ENCODE measurements at places on chromosomes 3 and 15. TPM values are rescaled to one million over a fixed set of nuclear protein-coding genes. Genes with fewer than 3 reads are reported as not detected.

DNA sequence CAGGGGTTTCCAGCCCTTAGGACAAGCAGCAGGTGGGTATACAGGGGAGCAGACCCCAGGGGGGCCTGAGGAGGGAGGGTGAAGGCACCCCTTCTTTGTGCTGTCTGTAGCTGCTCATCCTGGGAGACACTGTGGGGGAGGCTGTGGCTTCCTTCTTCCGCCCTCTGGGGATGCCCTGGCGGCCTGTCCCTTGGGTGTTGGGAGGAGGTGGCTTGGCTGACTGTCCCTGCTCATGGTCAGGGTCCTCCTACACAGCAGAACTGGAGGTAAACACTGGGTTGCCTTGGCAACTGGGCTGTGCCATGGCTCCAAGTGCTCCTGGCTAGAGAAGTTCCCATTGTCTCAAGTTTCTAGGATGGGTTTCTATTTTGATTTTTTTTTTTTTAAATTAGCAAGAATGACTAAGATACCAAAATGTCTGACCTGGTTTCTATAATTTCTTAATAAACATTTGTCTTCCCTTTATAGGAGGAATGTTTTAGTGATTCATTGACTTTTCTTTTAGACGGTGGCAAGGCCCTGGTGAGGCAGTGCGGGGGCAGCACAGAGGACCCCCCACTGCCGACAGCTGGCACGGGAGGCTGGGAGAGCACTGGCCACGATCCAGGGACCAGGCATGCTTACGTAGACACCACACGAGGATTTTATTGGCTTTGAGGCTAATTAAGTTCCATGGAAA is 12.4 kb downstream of the KLF13 start:
- no peak for DNase-seq

- peak; percentile 79 for DNase-seq
Measured at GRCh38 chr3:126202276-126202675, 21.9 kb upstream of the ALDH1L1 start.

DNA sequence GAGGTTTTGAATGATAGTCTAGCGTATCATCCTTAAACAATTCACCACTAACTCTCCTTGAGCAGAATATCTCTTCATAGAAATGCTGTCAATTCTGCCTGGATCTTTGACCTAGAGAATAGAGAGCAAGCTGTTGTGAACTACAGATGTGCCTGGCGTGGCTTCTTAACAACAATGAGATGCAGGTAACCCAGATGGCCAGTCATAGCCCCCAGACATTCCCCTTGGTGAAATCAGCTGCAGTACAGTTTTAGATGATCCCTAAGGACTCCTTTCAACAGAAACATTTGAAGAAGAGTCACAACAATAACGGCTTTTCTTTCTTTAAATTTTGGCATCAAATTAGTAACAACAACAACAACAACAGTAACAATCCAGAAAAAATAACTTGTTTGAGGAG is 1041.3 kb downstream of the ROBO1 start:
- DNase-seq: no peak

Gene GFM1
- total RNA-seq: 80.0 TPM

DNA sequence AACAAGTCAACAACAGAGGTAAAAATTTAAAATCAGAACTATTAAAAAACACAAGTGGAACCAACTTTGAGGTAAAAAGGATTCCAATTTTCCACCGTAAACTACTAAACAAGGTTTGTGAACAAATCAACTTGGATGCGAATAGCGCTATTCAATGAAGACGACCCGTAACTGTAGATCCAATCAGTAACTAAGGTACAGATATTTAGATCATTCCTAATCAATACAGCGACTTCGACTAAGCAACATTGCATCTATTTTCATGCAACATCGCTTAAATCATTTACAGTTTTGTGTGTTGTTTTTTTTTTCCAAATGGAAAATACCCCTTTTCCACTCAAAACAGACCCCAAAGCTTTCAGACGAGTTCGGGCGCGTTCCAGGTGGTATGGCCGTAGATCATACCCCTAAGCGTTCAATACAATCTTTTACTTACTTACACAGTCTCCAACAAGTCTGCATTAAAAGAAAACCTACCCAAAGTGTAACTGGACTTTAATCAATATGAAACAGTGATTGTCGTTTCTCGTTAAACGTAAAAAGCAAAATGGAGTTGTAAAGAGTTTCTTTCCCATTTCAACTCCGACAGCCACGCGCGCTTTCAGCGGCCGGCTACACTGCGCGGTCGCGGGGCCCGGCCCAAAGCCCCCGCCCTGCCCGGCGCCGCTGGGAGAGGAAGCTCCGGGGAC is 786 bp downstream of the RHOA start:
- no peak for DNase-seq

DNA sequence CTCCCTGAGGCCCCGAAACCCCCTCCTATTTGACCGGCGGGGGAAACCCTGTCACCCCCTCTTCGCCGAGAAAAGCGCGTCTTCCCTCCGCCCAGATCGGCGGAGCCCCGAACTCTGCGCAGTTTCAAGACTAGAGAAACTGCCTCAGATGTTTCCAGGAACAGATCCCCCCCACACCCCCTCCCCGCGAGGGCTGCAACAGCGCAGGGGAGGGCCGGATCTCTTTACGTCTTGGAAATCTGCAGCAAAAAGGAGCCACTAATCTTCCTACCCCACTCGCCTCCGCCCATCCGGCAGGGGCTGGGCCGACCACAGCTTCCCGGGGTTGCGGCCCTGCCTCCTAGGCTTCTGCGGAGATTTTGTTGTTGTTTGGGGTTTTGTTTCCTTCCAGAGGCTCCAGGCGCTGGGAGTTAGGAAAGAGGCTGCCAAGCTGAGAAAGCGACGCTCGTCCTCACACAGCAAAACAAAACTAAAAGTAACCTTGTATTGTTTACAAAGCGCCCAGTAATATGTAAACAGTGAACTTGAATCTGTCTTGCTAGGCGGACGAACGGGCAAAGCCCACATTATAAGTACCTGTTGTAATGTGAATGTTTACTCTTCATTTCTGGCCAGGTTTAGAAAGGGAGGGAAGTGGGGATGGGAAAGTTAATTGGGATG is 2.2 kb downstream of the FOXB1 start:
- no peak for DNase-seq

DNA sequence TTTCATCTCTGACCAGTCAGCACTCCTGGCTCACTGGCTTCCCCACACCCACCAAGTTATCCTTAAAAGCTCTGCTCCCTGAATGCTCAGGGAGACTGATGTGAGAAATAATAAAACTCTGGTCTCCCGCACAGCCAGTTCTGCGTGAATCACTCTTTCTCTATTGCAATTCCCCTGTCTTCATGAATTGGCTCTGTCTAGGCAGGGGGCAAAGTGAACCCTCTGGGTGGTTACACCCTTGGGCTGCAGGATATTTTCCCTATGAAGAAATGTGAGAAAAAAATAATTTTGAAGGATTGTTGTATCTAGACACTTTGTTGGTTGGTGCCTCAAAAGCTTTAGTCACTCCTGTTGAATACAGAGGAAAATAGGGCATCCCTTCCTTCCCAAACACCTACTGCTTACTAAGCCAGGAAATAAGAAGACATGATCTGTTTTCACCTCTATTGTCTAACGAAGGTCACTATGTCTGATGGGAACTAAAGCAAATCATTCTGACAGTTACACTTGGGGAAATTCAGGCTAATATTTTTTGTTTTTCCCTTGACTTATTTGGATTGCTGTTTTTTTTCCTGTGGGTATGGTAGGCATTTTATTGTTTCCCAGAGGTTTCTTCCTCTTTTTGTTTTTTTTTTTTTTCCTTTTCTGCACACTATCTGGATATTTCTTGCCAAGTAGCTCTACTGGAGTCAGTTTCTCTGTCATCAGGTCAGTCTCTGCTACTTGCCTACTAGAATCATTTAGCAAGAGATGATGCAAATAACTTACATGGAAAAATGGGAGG is 15.3 kb upstream of the TNFSF10 start:
- no peak for DNase-seq

DNA sequence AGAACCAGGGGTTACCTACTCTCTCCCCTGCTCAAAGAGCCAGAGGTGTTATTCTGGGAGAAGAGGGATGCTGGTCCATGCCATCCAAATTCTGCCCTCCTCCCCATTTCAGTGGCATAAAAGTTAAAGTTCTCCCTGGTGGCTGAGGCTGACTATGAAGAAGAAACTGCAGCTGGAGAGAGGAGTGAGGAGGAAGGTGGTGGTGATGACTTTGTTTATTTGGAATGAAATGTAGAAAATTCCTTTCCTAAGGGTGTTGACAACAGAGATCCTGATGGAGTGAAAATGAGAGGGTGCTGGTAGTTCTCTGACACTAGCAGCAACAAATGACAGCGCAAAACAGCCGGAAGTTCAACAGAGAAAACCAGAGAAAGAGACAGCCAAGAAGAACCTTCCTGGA is 100.4 kb downstream of the PCCB start:
- no peak for DNase-seq

Gene LRRIQ4
- 1.3 TPM for total RNA-seq

Gene SH2D7
- total RNA-seq: not detected

Gene ZNF385D
- 99.6 TPM for total RNA-seq

- DNase-seq: no peak
Measured at GRCh38 chr15:97976766-97977503, 16.4 kb downstream of the ARRDC4 start.

DNA sequence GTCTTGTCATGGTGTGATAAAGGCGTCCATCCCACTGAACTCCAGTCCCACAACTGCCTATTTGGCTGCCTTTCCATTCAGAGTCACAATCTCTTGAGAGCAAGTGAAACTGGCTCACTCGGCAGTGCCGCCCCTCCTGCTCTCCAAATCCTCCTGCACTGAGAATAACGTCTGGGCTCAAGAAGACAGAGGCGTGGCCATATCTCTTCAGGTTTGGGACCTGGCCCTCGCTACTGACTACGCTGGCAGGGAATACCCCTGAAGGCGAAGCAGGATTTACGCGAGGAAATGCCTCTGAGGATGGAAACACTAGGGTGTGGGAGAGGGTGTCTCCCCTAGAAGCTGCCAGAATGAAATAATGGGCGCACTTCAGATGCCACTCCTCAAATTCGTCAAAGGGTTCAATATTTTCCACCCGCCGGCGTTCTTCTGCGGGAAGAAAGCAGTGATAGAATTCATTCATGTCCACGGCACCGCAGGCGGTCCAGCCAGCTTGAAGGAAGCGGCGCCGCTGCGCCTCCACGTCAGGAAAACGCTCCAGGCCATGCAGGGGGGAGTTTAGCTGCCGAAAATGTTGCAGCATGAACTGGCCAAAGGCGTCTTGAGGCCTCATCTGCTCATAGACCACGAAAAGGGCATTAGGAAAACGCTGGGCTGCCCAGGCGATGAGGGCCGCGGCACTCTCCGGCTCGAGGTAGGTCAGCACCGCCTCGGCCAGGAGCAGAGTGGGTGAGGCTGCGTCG is 985 bp downstream of the LCMT2 start:
- peak; percentile 39 for DNase-seq

Gene WWTR1
- total RNA-seq: 11.8 TPM

GRCh38 chr3:148880681-148881080 is 15.6 kb downstream of the CPA3 start:
- no peak for DNase-seq

Gene TMCO5A
- not detected for total RNA-seq

DNA sequence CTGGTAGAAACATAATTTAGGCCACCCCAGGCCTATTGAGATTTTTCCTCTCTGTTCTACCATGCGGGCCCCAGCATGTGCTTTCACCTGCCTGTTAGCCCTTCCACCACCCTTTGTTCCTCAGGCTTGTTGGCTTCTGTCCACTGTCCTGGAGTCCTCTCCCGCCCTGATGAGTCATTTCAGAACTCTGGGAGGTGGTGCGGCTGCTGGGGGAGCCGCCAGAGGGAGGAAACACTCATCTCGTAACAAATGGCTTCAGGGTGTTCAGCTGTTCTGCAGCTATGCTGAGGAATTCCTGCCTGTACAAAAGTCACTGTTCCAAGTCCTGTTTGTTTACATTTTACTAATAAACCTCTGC is 36.3 kb downstream of the LRTM1 start:
- DNase-seq: peak; percentile 27

DNA sequence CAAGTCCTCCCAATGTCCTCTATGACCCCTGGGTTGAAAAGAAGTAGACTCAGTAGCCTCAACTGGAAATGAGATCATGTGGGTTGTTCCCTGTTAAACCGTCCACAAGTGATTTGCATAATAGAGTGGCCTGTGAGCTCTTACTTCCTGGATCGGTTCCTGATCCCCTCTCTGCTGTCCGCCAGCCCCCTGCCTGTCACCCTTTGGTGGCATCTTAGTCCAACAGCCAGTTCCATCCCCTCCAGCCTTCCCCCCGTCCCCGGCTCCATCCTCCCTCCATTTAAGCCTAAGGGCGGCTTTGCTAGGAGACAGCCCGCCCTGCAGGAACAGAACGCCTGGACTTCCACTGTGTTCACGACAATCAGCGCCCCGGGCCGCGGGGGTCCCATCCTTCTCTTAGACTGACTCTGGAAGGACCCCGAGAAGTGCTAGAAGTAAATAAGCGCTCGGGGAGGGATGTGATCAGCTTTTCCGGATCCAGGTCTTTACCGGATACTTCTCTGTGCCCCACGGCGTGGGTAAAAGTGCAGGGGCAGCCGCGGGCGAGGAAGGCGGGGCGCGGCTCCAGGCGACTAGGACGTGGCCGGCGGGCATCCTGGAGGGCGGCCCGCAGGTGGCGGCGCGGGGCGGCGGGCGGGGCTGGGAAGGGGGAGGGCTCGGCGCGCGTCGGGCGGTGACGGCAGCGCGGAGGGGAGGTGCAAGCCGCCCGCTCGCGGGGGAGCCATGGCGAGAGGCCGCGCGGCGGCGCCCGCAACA is 51.2 kb upstream of the ULK4 start:
- DNase-seq: peak; percentile 92

- no peak for DNase-seq
Measured at GRCh38 chr15:101024073-101024695, 105.0 kb downstream of the LRRK1 start.

Gene CLDN11
- 39.6 TPM for total RNA-seq

- DNase-seq: peak; percentile 41
Measured at GRCh38 chr3:136819731-136820679, 1.1 kb downstream of the SLC35G2 start.

DNA sequence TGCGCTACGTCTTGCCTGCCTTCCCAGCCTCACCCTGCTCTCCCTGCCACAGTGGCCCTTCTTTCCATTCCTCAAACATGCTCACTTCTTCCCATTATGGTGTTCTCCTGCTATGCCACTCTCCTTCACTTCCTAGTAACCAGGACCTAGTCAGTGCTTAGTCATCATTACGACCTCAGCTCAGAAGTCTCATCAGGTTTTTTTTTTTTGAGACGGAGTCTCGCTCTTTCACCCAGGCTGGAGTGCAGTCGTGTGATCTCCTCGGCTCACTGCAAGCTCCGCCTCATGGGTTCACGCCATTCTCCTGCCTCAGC is 149.5 kb downstream of the GREM1 start:
- DNase-seq: no peak

GRCh38 chr3:124296406-124296805 is 304.5 kb upstream of the ROPN1 start:
- no peak for DNase-seq

GRCh38 chr3:123290962-123291361 is 89.2 kb downstream of the SEC22A start:
- no peak for DNase-seq

Data from cerebellum (tissue), 4 donors.